ENCODE measurements at places on chromosomes 12 and 14.

GRCh38 chr14:49160983-49161382 is 425.2 kb downstream of the RPS29 start:
- no peak for DNase-seq

DNA sequence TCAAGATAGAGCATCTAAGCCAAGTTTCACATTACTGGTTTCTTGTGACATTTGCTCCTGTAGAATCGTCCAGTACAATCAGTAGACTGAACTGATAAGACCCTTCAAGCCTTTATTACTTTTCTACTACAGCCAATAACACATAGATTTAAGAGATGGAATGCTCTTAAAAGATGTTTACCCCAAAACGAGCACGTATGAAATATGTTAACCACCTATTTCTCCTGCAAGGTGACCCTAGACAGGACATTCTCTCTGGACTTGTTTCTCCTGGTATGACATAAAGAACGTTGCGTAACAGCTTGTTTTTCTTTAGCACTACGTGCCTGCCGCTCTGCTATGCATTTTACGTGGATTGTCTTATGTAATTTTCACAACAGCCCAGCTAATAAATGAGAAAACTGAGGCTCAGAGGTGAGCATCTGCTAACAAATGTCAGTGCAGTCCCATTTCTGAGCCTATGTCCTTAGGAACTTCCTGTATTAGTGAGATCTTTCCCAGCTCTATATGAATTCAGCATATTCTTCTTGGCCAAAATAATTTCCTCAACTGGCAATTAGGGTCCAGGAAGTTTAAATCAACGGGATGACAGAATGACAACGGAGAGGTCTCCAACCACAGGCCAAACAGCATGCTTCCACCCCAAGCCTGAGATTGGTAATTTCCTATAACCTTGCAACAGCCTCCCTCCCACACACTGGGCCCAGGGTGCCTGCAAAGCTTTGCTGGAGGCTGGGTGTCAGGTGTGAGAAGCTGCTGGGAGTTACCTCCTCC is 3.7 kb downstream of the NFKBIA start:
- no peak for DNase-seq

DNA sequence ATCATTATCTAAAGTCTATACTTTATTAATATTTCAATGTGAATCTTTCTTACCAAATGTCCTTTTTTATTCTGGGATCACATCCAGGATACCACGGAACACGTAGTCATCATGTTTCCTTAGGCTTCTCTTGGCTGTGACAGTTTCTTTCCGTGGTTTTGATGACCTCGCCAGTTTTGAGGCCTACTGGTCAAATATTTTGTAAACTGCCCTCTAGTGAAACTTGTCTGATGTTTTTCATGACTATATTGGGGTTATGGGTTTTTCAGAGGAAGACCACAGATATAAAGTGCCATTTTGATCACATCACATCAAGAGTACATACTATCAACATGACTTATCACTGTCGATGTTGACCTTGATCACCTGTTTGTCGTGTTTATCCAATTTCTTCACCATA is 14.1 kb upstream of the SERPINA6 start:
- DNase-seq = no peak

DNA sequence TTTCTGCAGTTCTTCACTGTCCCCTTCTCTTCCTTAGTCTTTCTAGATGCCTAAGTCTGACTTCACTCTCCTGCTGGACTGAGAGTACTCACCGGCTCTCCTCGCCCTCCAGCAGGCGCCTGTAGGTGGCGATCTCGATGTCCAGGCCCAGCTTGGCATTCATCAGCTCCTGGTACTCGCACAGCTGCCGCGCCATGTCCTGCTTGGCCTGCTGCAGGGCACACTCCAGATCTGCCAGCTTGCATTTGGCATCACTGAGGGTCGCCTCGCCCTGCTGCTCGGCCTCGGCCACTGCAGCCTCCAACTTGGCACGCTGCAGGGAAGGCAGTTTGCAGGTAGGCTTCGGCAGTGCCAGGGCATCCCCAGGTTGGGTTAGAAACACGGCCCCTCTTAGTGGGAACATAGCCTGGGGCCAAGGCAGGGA is 5.2 kb downstream of the KRT84 start:
- DNase-seq = no peak
